Mucosa of descending colon (tissue), 3 donors: ENCODE measurements at places on chromosomes 4 and X. TPM values are rescaled to one million over a fixed set of nuclear protein-coding genes. Genes with fewer than 3 reads are reported as not detected.

Gene PRSS12
- 12.9 TPM for total RNA-seq

Gene ANKRD50
- total RNA-seq = 11.0 TPM

Gene SATL1
- total RNA-seq = 0.19 TPM

Gene ZNF674
- total RNA-seq = 5.8 TPM

Gene ITGB1BP2
- 5.9 TPM for total RNA-seq

Gene HEPH
- total RNA-seq = 225 TPM

Gene NEIL3
- total RNA-seq = 1.4 TPM

Gene NOX1
- 96.7 TPM for total RNA-seq

Gene GABRA4
- 0.32 TPM for total RNA-seq

Gene CEP135
- 5.9 TPM for total RNA-seq

Gene F11
- total RNA-seq = 0.65 TPM

Gene DCAF8L2
- not detected for total RNA-seq

Gene TMSB4X
- 5,014 TPM for total RNA-seq

Gene SMPX
- 0.65 TPM for total RNA-seq

Gene EFHC2
- total RNA-seq = 3.0 TPM

Gene FAM200B
- total RNA-seq = 46.1 TPM

Gene GLRA2
- 3.2 TPM for total RNA-seq

Gene GC
- total RNA-seq = 0.29 TPM

Gene UGT2B10
- total RNA-seq = 0.24 TPM

Gene NR3C2
- 108 TPM for total RNA-seq

Gene GNRHR
- total RNA-seq = not detected

Gene SPRY1
- total RNA-seq = 27.2 TPM

Gene LUZP4
- total RNA-seq = not detected

Gene ALB
- total RNA-seq = not detected
